ENCODE measurements at places on chromosomes 4 and X.

DNA sequence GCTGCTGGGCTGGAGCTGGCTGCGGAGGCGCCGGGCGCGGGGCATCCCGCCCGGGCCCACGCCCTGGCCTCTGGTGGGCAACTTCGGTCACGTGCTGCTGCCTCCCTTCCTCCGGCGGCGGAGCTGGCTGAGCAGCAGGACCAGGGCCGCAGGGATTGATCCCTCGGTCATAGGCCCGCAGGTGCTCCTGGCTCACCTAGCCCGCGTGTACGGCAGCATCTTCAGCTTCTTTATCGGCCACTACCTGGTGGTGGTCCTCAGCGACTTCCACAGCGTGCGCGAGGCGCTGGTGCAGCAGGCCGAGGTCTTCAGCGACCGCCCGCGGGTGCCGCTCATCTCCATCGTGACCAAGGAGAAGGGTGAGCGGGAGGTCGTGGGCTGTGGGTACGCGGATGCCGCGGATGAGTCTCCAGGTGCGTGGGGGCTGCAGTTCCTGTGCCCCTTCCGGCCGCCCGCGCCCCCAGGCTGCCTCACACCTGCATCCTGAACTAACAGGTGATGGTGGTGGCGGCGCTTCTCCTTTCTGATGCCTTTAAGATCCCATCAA lies 499 bp downstream of the CYP2U1 start:
- peak; percentile 11 for DNase-seq

- no peak for DNase-seq
These were observed 94.4 kb downstream of the BLTP1 start for GRCh38 chr4:122246551-122246950.

DNA sequence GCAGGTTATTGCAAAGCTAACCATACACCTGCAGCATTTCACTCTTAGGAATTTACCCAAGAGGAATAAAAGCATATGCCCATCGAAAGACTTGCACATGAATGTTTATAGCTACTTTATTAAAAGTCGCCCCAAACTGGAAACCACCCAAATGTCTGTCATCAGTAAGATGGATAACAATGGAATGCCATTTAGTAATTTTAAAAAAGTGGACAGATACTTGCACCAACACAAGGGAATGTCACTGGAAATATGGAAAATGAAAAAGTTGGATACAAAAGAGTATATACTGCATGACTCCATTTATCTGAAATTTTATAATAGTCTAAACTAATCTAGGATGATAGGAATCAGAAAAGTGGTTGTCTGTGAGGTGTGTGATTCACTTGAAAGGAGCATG lies 12.9 kb downstream of the GK start:
- DNase-seq = no peak

DNA sequence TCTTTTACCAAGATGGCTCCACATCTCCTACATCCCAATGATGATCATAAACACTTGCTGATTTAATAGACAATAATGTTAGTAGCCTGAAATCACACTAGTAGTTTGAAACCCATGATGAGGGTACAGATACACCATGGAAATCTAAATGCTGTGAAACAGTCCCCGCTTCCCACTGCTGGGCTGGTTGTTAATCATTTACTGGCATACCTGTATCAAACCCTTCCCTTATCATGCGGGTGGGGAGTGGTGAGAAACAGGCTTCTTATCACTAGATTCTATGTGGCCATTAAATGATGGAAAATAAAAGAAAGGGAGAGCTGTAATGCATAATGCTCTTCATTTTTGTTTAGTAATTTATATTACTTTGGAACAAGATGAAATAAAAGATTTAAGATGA lies 21.9 kb downstream of the MAOA start:
- no peak for DNase-seq

- no peak for DNase-seq
These were observed 46.1 kb downstream of the SORCS2 start for GRCh38 chr4:7238300-7238960.

GRCh38 chr4:76504613-76505465 lies 69.8 kb downstream of the SHROOM3 start:
- DNase-seq = no peak

- no peak for DNase-seq
These were observed 330.2 kb downstream of the HS3ST1 start for GRCh38 chr4:11098461-11098860.

- DNase-seq = no peak
These were observed 172.9 kb upstream of the GYPA start for GRCh38 chr4:144313370-144313769.

GRCh38 chrX:100721328-100721727 lies 10.6 kb downstream of the SYTL4 start:
- DNase-seq = no peak

- DNase-seq = no peak
These were observed 149.3 kb downstream of the NWD2 start for GRCh38 chr4:37393889-37394288.

GRCh38 chrX:39318506-39319343 lies 517.5 kb downstream of the MID1IP1 start:
- no peak for DNase-seq

- DNase-seq = no peak
These were observed 9.2 kb downstream of the PWWP3B start for GRCh38 chrX:106177106-106177981.
